ENCODE measurements at places on chromosomes 3 and 15.

DNA sequence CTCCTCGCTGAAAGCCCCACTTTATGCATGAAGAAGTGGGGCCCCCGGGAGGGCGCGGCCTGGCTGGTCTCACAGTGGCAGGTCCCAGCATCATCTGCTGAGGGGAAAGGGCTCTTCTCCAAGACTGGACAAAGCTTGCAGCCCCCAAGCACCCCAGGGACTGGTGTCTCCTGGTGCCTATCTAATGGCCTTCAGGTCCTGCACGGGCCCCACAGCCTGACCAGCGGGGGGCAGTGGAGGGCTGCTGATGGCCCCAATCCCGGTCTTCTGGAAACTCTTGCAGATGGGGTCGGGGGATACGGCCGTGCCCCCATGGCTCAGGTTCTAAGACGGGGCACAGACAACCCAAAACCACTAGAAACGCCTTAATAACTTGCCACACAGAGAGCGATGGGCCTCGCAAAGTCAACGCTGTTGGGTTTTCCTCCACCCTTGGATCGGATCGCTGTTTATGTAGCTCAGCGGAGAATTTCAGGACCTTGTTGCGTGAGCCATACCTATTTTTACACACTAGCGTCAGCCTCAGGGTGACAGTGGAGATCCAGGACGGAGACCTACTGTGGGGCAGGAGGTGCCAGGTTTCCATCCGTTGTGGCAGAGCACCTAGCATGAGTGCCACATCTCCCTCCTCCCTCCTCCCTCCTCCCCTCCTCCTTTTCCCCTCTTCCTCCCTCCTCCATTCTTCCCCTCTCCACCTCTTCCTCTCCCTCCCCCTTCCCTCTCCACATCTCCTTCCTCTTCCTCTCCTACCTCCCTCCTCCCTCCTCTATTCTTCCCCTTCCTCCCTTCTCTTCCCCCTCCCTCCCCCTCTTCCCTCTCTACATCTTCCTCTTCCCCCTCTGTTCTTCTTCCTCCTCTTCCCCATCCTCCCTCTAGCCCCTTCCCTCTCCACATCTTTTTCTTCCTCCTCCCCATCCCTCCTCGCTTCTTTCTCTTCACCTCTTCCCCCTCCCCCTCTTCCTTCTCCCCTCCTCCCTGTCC lies 79.3 kb upstream of the ALDH1L1 start:
- peak; percentile 57 for DNase-seq

DNA sequence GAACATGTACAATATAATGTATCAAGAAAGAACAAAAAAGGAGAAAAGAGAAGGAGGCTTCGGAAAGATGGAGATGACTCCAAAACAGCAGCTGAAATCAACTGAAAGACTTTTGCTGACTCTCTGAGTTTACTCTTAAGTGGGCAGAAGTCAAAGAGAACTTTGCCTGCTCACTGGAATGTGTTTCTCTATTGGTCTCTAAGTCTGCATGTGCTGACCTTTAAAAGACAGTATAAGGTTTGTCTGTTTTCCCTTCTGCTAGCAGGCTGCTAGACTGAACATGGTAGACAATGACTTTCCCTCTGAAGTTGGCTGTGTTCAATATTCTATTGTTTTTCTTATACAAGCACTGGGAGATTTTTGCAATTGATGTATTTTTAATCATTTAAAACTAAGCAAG lies 7.2 kb upstream of the MAP4 start:
- DNase-seq, result no peak

- no peak for DNase-seq
Observed at GRCh38 chr3:160287666-160288065, 62.4 kb downstream of the C3orf80 start.

- no peak for DNase-seq
Observed at GRCh38 chr15:61141497-61142125, 87.5 kb downstream of the RORA start.

DNA sequence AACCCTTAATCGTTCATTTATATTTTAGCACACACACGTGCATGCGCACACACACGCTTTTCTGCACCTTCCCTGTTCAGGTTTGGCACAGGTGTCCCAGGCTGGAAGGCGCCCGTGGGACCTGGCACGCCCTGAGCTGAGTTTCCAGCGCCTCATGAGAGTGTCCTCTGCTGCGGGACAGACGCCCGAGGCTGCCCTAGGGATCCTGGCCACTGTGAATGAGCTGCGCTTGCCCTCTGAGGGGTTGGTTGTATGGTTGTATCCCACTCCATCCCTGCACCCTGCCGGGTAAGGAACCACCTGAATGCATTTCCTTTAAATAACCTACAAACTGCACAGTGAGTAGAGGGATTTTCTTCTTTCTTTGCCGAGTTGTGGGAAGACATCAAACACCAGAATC lies 12.2 kb upstream of the MEX3B start:
- no peak for DNase-seq

GRCh38 chr3:162489853-162490252 lies 993.2 kb downstream of the OTOL1 start:
- DNase-seq, result no peak

- DNase-seq, result no peak
Observed at GRCh38 chr3:132758740-132759139, 36.5 kb upstream of the NPHP3 start.

GRCh38 chr15:88938802-88939485 lies 25.8 kb upstream of the MFGE8 start:
- DNase-seq, result no peak

GRCh38 chr3:5123937-5124336 lies 1.8 kb downstream of the ARL8B start:
- no peak for DNase-seq

- DNase-seq, result no peak
Observed at GRCh38 chr15:83871808-83872559, 218.1 kb downstream of the ADAMTSL3 start.

GRCh38 chr3:186529201-186529999 lies 14.8 kb downstream of the CRYGS start:
- no peak for DNase-seq
